Stimulated activated CD4-positive, alpha-beta T cell treated with anti-CD3 and anti-CD28 coated beads, Interleukin-1b, Interleukin-23, amount 100 ng/mL, for 1 hour (primary cell): ENCODE measurements at places on chromosomes 12 and 14.

GRCh38 chr12:20507056-20507455 lies 138.7 kb downstream of the PDE3A start:
- no peak for DNase-seq

GRCh38 chr12:57470970-57471656 lies 8.6 kb downstream of the ARHGAP9 start:
- DNase-seq = no peak

DNA sequence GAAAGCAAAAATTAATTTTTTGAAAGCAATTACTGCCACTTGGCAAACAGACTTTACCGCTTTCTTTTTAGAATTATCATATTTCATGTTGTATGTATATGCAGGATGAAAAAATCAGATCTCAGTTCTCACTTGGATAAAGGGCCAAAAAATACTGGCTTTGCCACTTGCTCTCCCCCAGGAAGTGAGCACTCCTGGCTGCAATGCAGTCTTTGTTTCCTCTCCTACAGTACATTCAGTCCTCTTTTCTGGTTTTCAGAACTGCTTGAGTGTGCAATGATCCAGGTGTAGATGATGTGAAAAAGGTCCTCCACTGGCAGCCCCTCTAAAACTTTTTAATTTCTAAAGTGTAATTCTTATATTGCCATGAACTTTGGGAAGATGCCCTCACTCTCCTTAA lies 183.4 kb downstream of the SLC25A21 start:
- no peak for DNase-seq

DNA sequence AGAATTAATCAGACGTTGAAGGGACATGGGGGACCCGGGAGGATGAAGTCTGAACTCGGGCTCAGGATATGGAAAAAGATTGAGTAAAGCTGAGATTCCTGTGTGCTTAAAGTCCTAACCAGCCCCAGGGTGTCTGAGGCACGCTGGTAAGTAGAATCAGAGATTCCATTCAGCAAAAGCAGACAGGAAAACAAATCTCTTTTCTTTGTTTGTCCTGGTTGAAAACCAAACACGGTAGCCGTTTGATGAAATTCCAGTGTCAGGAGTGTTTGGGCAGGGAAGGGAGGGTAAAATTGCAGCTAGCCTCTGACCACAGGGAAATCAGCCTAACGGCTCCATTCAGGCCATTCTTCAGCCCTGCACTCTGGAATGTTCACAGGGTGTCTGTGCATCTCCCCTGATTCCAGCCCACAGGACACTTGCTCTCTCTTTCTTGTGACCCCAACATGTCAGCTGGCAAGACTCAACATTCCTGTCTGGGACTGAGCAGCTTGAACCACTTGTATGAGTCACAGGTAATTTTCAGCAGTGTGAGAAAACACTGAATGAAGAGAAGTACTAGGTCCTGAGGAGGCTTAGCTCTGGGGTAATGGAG lies 31.0 kb downstream of the NINJ2 start:
- no peak for DNase-seq

- no peak for DNase-seq
Observed at GRCh38 chr12:1870086-1870485, 48.4 kb downstream of the CACNA2D4 start.

DNA sequence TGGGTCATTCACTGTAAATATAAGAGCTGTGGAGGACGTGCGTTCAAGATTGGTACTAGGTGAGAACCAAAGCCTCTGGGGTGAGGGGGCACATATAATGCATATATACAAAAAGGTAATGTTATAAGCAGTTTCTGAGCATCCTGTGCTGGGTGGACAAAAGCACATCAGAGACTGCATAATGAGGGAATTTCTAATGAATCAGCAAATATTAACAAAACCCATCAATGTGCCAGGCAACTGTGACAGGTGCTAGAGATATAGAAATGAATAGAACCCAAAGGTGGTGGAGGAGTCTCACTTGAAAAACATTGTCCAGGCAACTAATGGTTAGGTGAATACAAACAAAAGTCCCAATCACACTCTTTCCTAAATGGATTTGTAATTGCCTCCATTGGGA lies 74.7 kb downstream of the GPR65 start:
- no peak for DNase-seq

GRCh38 chr14:57071639-57072038 lies 197.1 kb downstream of the EXOC5 start:
- no peak for DNase-seq

DNA sequence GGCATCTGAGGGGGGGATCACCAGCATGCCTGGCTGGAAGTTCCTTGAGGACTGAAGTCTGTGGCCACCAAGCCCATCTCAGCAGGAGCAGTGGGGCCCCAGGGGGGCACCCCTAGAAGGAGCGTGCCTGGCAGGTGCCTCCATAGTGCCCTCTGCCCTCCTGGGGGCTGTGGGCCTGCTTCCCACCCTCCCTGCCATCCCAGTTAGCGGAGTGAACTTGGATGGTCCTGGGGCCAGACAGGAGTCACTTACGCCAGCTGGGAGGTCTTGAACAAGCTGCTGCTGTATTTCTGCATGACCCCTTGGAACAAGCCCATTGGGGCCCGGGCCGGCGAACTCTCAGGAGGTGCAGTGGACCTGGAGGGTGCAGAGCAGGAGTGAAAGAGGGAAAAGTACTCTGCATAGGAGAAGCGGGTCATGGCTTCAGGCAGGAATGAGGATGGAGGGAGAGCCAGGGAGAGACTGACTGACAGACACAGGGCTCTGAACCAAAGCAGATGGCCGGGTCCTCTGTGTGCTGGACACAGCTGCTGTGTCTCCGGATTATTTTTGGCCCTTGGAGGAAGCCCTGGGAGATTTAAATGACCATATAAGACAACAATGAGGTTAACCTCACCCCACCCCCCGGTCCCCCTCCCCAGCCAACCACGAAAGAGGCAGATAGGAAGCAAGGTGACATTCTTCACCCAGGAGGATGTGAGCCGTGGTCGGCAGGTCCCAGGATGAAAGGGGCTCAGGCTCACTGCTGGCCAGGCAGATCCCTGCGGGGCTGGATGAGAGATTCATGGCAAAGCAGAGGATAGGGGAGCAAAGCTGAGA lies 19.6 kb downstream of the ASB2 start:
- DNase-seq = no peak

DNA sequence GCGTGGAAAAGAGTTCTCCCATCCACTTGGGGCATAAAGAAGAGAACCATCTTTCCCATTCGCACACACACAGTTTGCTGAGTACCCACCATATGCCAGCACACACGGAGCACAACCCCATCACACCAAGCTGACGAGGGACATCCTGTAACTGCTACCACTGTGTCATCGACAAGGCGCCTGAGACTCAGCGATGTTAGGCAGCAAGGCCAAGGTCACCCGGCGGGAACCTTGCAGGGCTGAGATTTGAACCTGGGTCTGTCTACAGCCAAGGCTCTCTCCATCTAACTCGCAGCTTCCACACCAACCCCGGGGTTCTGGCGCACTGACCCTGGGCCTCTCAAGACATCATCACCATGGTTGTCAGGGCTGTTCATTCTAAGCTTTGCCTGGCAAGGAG lies 60.0 kb downstream of the CCDC85C start:
- DNase-seq = no peak

GRCh38 chr14:100438678-100439592 lies 115.8 kb downstream of the SLC25A47 start:
- no peak for DNase-seq

GRCh38 chr12:108511633-108512540 lies 3.2 kb upstream of the FICD start:
- DNase-seq = peak; percentile 44

GRCh38 chr14:58315606-58316005 lies 17.3 kb downstream of the ARID4A start:
- DNase-seq = no peak

GRCh38 chr12:71642264-71642663 lies 21.4 kb downstream of the ZFC3H1 start:
- DNase-seq = no peak

GRCh38 chr14:100588671-100589070 lies 1.5 kb upstream of the BEGAIN start:
- DNase-seq = no peak

GRCh38 chr14:29461101-29461500 lies 466.5 kb downstream of the PRKD1 start:
- no peak for DNase-seq

- DNase-seq = no peak
Observed at GRCh38 chr14:94364037-94364436, 24.4 kb downstream of the SERPINA1 start.

DNA sequence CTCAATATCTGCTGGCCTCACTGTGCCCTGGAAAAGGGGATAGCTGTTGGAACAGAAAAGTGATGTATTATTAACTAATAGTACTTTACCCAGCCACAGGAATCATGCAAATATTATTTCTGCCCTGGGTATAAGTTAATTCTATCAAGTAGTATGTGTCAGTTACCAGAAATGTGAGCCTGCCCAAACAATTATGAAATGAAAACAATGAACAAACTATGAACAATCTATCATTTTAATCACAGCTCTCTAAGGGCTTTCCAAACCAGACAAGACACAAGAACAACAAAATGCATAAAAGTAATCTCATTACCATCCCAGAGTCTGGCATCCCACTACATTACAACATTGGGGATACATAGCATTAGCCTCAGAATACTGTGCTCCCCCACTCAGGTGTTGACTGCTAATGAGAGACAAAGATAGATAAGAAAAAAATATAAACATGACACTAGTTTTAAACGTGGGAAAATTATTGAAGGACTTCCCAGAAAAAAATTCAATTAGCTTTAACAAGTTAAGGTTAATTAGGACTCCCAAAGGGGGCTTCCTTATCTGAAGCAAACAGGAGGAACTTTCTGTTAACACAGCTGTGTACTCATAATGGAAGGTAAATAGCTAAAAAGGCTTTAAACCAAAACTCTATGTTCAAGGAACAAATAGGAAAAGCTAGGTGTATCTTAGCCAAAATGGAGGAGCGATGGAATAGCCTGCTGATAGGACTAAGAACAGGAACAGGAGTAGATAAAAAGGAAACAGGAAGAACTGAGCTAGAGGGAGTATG lies 3.3 kb downstream of the DCAF5 start:
- DNase-seq = no peak

DNA sequence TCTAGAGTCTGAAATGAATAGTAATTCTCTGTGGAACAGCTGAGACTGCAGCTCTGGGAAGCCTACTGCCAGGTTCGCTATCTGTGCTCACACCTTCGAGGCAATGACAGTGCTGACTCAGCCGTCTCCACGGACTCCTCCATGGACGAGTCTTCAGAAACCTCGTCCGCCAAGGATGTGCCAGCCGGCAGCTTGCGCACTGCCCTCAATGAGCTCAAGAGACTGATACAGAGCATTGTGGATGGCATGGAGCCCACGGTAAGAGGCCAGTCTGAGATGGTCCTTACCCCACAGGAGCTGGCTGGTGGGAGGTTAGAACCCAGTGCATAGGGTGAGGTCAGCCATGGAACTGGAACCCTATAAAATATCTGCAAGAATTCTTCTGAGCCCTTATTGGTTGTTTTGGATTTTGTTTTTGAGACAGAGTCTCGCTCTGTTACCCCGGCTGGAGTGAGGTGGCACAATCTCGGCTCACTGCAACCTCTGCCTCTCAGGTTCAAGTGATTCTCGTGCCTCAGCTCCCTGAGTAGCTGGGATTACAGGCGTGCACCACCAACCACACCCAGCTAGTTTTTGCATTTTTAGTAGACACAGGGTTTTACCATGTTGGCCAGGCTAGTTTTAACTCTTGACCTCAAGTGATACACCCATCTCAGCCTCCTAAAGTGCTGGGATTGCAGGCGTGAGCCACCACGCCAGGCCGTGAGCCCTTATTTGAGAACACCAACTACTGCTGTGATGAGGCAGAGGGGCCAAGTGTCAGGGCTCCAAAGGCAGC lies 43.9 kb downstream of the RAB35 start:
- no peak for DNase-seq

GRCh38 chr12:111858778-111859177 lies 16.8 kb downstream of the MAPKAPK5 start:
- DNase-seq = no peak

GRCh38 chr12:132544080-132544397 lies 54.1 kb downstream of the FBRSL1 start:
- DNase-seq = no peak

DNA sequence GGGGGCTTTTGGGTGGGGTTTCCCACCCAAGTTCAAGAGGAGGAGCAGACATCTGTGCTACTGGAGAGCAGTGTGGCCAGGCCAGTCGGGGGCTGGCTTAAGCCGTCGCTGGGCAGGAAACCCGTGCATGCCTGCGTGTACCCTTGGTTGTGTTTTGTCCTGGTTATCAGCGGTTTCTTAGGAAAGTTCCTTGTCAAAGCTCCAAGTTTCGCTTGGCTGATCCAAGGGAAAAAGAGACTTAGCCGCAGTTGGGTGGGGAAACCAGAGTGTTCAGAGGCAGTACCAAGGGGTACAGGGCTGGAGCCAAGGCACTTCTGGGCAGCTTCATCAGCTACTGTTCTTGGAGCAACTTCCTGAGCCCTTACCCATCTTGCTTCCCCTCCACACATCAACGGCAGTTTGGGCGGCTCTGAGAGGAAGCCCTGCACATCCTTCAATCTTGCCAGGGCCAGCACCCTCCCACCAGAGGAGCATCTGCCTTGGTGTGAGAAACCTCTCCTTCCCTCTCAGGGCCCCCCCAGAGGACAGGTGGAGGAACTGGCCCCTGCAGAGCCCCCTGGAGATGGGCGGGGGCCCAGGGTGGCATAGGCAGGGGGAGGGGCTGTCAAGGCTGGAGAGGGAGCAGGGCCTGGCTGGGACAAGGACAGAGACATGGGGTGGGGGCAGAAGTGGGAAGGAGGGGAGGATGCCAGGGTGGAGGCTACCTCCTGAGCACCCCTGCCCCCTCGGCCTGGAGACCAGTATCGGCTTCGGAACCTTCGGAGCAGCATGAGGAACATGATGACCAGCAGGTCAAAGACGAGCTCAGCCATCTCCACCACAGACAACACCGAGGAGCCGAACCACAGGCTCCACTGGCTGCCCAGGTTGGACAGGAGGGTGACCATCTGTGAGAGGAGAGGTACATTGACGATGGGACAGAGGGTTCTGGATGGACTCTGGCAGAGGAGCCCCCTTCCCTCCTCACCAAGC lies 5.8 kb upstream of the TNFRSF1A start:
- DNase-seq = no peak

- DNase-seq = no peak
Observed at GRCh38 chr12:99005601-99006000, 360.5 kb downstream of the APAF1 start.

DNA sequence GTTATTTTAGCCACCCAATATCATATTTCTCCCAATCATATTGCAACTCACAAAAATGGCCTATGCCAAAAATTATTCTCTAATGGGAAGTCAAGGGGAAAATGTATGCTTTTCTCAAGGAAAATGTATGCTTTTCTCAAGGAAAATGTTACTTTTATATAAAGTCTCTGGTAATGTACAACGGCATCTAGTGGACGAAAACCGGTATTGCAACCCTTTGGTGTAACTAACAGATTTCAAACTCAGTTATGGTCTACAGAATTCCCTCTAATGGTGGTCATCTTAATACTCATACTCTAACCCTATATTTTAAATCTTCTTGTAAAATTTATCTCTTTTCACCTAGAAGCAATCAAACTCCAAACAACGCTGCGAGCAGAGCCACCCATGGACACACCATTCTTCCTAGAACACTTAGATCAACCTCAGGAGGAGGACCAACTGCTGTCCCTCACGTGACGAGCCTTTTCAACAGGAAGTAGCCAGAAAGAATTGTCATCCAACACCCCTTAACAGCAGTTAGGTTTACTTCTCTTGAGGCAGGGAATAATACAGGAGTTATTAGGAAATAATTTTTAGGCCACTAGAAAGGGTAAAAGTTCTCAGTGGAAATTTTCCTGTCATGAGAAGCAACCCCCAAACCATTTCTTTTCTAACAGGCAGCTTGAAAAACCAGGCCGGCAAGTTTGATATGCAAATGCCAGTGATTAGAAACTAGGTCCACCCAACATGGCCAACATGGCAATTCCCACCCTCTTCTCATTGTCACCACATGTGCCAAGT lies 20.1 kb downstream of the APOBEC1 start:
- DNase-seq = no peak

- DNase-seq = no peak
Observed at GRCh38 chr12:7787574-7788293, 1.5 kb upstream of the NANOG start.
